ENCODE measurements at places on chromosomes 11 and 22.

- DNase-seq = no peak
Observed at GRCh38 chr11:128417607-128418324, 169.6 kb downstream of the ETS1 start.

GRCh38 chr11:72836111-72836510 is 21.9 kb downstream of the ATG16L2 start:
- no peak for DNase-seq

GRCh38 chr22:39214383-39215069 is 30.3 kb downstream of the PDGFB start:
- no peak for DNase-seq

GRCh38 chr11:92607969-92608722 is 361.3 kb upstream of the MTNR1B start:
- DNase-seq = no peak

DNA sequence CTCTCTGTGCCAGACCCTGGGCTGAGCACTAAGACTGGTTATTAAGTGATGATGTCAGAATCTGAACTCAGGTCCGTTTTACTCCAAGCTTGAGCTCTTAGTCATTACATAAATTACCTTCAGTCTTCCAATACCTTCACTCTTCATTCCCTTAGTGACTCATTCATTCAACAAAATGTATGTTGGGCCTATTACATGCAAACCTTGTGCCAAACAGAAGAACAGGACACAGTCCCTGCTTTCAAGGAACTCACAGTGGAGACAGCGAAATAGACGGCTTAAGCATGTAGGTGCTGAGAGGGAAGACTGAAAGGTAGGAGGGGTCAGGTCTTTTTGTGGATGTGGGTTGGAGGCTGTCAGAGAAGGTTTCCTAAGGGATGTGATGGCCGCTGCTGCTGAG is 3.3 kb downstream of the KCTD14 start:
- DNase-seq = no peak

- DNase-seq = no peak
Observed at GRCh38 chr11:118887206-118887605, 3.5 kb downstream of the CXCR5 start.

- DNase-seq = peak; percentile 64
Observed at GRCh38 chr11:67265633-67266448, 432 bp upstream of the GRK2 start.
